ENCODE measurements at places on chromosomes 3 and 15.

GRCh38 chr3:11914651-11915050 is 68.0 kb upstream of the TAMM41 start:
- DNase-seq = no peak

DNA sequence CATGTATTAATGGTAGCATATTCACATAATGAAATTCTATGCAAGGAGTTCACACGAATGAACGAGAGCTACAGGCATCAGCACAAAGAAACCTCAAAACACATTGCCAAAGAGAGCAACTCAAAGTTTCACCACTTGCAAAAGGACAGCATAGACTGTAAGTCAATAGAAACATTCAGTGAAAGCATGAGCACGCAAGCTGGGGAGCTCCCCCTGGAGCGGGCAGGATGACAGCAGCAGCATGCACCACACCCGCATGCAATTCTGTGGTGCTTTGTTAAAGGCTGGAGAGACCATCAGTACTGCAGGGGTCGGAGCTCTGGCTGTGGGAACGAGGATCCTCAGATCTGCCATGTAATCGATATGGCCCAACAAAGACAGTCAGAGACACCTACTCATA is 18.7 kb downstream of the OCA2 start:
- no peak for DNase-seq

DNA sequence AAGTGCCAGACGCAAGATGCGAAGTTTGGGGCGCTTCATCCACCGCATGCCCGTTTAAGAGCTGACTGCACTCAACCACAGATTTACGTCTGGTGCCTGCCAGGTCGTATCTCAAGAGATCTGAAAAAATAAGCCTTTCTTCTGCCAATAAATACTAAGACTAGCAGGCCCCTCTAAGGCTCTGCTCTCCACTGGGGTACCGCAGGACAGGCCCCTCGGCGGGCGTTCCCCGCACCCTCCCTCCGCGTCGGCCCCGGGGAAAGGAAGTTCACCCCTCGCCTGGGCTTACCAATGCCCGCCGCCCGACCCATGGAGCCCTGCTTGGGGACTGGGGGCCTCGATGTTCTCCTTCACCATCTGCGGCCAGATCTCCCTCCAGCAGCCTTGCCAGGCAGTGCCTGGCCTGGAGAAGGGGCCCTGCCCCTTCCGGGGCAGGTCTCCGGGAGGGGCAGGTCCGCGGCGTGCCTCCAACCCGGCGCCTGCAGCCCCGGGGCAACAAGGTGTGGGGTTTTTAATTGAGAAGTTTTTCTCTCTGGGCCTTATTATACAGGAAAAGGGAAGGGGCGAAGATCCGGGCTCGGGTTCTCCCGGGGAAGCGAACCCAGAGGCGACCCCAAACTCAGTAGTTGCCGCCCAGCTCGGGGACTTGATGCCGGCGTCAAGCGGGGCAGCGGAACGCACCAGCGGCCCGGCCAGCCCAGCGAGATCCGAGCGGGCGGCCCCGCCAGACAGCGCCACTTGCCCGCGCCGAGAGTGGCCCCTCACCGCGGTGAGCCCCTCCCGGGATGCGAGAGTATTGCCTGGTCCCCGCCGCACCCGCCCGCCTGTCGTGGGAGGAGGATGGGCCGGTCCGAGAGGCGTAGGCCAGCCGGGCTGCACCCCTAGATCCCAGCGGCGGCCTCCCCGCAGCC is 735 bp downstream of the GOLGA8B start:
- DNase-seq = peak; percentile 45

DNA sequence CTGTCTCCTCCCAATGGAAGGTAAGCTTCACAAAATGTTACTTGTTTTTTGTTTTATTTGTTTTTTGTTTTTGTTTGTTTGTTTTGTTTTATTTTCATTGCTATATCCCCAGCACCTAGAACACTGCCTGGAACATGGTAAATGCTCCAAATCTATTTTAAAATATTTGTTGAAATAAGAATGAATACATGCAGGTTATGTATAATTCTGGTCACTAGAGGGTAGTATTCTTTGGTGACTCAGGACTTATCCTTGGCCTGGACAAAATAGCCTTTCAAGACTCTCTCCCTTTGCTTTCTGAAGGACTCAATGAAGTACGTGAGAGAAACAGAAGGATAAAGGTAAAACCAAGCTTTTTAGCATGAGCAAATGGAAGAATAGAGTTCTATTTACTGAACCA is 46.9 kb upstream of the PPP2R3A start:
- no peak for DNase-seq

- DNase-seq = no peak
Measured at GRCh38 chr3:189772584-189772983, 141.4 kb downstream of the TP63 start.

DNA sequence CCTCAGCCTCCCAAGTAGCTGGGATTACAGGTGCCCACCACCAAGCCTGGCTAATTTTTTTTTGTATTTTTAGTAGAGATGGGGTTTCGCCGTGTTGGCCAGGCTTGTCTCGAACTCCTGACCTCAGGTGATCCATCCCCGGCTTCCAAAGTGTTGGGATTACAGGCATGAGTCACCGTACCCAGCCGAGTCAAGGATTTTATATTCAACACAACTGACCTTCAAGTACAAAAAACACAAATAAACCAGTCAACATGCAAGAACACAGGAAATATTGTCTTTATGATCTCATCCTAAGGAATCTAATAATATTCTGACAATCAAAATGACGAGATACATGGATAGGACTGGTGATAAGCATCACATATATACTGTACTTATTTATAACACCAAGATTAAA is 37.9 kb downstream of the TJP1 start:
- no peak for DNase-seq

DNA sequence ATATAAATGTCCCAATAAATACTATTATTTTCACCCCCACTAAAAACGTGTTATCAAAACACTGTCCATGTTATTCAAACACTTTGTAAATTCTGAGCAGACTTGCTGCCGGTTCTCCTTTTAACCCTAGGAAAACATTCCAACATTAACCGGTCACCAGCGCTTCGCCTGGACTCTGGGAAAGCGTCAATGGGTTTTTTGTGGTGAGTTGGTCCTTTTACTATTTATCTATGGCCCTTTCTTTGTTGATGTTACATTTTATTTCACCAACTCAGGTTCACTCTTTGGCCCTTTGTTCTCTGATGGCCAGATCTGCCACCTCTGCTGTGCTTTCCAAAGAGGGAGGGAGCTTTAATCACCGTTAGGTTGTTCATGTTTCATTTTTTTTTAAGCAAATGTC is 4.1 kb upstream of the EOMES start:
- DNase-seq = no peak

DNA sequence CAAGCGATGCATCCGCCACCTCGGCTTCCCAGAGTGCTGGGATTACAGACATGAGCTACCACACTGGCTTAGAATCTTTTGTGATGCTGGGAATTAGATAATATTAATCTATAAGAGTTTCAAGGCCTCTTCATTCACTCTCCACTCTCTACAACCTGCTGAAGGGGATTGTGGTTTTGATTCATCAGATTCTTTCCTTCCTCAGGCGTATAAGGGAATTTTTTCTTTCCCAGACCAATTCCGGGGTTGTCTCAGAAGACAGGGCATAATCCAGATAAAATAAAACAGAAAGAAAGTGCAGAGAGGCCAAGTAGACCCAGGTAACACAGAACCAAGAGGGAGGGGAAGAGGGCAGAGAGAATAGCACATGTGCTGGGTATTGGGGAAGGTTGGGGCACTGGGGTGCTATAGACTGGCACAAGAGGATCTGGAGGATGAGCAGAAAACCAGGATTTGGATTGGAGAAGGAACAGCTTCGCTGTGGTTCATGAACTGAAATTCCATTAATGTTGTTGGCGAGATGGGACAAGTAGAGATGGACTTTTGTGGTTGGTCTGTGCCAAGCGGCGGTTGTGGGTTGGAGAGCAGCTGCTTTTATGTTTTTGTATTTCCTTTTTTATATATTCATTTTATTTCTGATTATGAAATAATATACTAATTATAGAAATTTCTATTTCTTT is 12.8 kb downstream of the ARL6IP5 start:
- DNase-seq = no peak

- no peak for DNase-seq
Measured at GRCh38 chr3:185477316-185477715, 21.5 kb downstream of the TMEM41A start.

- no peak for DNase-seq
Measured at GRCh38 chr3:125151916-125152315, 60.6 kb downstream of the SLC12A8 start.

- no peak for DNase-seq
Measured at GRCh38 chr15:22878103-22878502, 39.6 kb downstream of the NIPA2 start.

GRCh38 chr15:53522991-53523390 is 236.5 kb downstream of the WDR72 start:
- DNase-seq = peak; percentile 41

DNA sequence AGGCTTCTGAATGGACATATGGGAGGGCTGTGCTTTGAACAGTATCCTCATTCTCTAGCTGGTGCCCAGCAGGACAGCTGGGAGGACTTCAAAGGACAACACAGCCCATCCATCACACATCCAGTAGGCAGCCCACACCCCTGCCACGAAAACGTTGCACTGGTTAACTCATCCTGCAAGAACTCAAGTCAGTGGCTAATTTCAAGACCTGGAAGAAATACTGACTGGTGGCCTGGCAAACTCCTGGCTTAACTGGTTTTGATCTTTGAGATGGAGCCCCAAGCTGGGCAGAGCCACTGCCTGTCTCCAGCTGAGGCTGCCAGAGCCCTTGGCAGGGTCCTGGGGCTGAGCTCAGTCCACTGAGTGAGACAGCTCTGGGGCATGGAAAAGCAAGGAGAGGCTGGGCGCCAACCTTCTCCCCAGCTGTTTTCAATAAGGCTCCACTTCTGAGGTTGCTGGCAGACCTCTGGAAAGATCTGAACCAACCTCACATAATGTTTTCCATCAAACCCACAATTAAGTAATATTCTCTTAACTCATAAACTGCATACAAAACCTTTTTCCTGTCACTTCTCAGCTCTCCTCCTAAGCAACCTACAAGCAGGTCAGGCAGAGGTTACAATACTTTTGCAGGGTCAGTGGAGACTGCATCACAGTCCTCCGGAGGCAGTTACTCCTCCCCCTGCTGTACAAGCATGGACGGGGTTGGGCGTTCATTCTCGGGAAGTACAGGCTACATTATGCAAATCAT is 110.3 kb downstream of the MYLK start:
- no peak for DNase-seq

DNA sequence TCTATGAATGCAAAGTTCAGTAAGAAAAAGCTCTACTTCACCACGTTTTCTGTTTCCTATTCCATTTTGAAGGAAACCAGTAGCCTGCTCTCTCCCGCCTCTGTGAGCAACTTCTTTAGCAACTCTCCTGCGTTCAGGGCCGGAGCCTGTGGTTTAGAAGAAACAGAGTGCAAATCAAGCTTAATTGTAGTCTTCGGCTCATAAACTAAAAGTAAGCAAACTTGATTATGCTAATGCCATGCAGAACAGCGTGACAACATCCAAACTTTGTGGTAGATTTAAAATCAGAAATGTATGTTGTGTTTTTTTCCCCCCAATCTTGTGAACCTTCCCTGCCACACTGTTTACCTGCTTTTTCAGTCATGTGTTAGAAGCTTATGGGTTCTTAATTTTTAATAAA is 87.4 kb downstream of the SEMA6D start:
- no peak for DNase-seq

GRCh38 chr3:62718011-62718410 is 157.2 kb downstream of the CADPS start:
- DNase-seq = no peak

- no peak for DNase-seq
Measured at GRCh38 chr3:195401943-195402342, 40.9 kb downstream of the ACAP2 start.

DNA sequence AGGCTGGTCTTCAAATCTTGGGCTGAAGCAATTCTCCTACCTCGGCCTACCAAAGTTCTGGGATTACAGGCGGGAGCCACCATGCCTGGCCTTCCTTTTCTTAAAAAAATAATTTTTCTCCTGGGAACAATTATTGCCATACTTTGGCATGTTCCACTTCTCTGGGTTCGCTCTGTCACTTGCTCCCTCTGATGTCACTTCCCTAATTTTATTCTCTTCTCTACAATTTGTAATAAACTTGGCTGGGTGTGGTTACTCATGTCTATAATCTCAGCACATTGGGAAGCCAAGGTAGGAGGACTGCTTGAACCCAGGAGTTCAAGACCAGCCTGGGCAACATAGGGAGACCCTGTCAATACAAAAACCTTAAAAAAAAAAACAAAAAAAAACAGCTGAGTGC is 6.1 kb upstream of the IMPDH2 start:
- no peak for DNase-seq

- DNase-seq = no peak
Measured at GRCh38 chr3:133374708-133375402, 25.0 kb upstream of the BFSP2 start.

- no peak for DNase-seq
Measured at GRCh38 chr3:10055097-10055496, 28.9 kb downstream of the FANCD2 start.

DNA sequence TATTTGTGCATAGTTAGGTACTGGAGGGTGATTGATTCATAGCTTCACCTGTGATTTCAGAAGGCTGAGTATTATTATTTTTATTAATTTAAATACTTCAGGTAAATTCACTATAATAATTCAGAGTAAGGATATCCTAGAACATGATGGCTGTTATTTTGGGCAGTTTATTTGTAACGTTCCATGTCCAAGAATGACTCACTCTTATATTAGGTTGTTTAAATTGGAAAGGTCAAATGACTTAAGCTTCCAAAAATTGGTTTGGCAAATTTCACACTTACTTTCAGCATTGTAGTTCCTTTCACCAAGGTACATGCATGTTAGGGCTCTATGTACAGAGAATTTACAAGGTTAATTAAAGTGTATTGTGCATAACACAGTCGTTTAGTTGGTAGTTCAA is 120.2 kb downstream of the EPHA3 start:
- DNase-seq = no peak

- no peak for DNase-seq
Measured at GRCh38 chr15:76198456-76199105, 112.7 kb downstream of the ETFA start.

- DNase-seq = no peak
Measured at GRCh38 chr3:193014902-193015301, 97.2 kb upstream of the MB21D2 start.

DNA sequence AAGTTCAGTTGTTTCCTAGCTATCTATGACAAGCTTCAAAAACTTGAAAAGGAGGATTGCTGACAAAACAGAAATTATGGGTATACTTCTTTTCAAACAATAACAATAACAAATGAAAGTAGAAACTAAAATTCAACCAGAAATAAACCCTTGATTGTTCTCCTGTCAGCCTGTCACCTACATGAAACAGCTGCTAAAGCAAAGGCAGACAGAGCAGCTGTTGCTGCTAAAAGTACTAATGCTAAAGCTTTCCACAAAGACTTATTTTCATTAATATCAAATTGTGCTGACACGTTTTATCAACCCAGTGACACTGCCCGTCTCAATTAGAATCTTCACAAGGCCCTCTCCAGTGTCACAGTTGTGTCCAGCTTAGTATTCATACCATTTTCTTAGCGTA is 533.2 kb upstream of the GBE1 start:
- no peak for DNase-seq

All from NCI-H2171 (cell line).